ENCODE measurements at places on chromosomes 16 and 17.

DNA sequence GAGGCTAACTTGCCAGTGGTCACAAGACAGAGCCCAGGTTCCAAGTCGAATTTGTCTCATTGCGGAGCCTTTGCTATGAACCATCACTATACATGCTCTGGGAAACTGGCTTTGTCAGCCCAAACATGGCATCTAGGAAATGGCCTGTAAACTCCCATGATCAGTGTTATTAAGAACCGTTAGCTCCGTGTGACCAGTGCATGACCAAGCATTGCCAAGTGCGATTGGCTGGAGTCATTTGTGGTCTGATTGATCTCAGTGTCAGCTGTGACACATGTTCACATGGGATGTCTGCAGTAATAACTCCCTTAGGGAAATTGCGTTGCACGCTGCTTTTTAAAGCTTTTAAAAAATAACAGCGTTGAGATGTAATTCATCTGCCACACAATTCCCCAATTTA is 18.6 kb upstream of the CDH3 start:
- DNase-seq: no peak

GRCh38 chr16:79966226-79966625 is 365.7 kb upstream of the MAF start:
- DNase-seq: no peak

DNA sequence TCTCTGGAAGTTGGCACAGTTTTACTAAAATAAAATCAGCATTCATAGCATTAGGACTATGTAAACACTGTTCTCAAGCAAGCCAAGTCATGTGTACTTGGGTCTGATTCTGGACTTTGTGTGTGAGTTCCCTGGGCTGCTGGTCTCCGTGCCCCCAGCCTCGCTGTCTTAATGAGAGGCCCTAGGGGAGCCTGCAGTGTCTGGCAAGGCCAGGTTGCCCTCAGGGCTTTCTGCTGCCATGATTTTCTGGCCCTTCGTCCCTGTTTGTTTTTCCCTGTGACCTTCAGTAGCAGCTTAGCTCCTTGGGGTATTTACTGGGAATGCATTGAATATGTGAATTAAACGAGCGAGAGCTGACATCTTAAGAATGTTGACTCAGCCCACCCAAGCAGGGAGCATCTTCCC is 161.8 kb downstream of the RPTOR start:
- no peak for DNase-seq

DNA sequence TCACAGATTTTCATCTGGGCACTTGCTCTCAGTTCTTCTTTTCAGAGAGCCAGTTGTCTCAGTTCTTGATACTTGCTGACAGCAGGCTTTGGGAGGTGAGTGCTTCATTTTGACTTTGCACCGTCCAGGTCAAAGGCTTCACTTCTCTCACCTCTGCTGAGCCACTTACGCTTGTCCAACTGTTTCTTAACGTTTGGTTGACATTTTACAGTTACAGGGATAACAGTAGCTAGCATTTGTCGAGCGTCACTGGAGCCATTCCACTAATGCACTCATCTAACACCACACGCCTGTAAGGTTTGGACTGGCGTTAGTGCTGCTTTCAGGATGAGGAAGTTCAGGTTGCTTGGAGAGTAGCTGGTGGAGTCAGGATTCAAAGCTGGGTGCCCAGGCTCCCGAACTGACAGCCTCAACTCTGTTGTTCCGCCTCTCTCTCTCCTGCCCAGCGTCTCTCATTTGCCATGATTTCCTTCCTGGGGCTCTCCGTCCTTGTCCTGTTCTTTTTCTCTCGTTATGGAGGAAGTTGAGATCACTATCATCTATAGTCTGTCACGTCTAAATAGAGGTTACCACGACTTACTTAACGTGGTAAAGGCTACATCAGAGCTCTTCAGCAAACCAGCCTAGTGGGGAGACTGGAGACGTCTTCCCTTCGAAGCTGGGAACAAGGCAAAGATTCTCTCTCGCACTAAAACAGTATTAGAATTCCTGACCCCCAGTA is 220.8 kb downstream of the RPTOR start:
- DNase-seq: no peak

GRCh38 chr16:48541108-48541786 is 68.7 kb downstream of the N4BP1 start:
- DNase-seq: no peak

DNA sequence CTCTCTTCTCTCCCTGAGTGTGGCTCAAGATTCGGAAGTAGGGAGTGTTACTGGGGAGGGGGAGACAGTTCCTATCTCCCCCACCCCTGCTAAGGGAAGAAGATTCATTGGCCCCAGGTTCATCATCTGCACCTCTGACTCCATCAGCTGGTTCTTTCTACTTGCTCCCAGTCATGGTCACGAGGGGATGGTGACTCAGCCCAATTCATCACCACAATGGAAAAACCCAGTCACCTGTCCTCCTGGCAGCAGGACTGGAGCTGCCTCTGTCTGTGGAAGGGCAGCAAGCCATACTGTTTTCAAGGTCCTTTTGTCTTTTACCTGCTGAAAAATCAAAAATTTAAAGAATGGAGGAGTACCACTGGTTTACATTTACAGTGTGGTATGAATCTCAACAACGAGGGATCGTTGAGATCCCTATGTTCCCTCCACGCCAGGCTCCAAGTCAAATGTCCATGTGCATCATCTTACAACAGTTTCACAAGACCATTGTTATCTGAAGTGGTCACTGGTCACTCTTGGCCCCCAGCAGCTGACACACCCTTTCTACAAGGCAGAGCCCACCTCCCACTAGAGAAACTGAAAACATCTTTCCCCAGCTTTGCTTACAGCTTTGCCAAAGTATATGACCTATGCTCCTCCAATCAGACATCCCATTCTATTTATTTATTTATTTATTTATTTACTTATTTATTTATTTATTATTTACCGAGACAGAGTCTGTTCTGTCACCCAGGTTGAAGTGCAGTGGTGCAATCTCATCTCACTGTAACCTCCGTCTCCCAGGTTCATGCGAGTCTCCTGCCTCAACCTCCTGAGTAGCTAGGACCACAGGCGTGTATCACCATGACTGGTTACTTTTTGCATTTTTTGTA is 40.4 kb upstream of the NDRG4 start:
- peak; percentile 19 for DNase-seq

DNA sequence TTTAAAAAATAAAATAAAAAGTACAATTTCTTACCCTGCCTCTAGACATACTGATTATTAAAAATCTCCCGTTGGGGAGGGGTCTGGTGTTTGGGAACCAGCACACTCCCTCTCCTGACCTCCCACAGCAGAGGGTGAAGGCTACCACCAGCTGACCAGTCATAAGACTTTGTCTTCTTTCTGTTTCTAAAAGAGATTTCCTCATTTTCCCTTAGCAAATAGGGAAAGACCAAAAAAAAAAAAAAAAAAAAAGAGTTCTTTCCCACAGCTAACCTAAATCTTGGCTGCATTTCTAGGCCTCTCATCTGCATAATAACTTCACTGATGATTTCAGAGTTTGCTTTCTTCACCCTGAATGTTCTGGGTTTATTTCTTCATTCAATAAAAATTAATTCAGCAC is 30.3 kb downstream of the CDK5RAP3 start:
- no peak for DNase-seq

DNA sequence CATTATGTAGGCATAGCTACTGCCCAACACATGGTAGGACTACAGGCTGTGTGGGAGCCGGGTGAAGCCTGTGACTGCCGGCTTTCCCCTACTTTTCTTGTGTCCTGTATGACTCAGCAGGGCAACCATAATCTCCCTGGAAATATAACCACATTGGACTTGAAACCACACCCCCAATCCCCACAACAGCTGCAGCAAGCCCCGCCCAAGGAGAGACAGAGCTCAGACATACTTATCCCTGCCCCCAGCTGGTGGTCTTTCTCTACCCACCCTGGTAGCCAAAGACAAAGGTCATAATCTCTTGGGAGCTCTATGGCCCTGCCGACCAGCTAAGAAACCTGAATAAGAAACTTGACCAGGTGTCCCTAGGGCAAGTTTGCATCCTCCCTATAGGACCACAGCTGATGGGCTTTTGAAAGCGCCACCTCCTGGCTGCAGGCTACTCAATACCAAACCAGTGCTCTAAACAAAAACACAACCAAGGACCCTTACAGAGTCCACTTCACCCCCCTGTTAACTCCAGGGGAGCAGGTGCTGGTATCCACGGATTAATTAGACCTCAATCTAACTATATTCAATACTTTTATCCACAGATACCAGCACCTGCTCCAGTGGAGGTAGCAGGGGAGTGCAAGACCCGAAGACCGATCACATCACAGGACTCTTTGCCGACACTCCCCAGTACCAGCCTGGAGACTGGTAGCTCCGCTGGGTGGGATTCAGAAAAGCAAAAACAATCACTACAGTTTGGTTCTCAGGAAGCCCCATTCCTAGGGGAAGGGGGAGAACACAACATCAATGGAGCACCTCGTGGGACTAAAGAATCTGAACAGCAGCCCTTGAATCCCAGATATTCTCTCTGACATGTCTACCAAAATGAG is 91.2 kb downstream of the IRX5 start:
- no peak for DNase-seq

DNA sequence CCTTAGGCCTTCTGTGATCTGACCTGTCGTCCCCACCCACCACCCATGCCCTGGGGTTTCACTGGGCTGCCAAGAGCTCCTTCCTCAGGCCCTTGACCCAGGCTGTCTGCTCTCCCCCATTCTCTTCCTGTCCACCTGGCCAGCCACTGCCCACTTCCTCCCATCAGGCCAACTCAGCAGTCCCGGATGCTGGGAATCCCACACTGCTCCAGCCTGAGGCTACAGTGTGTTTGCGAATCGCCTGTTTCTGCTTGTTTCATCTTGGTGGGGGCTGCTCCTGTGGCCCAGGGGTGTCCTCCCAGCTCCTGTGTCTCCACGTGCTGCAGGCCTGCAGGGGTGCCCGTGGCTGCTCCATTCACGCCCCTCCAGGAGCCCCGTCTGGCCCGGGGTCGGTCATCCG is 839 bp upstream of the METRN start:
- no peak for DNase-seq

- no peak for DNase-seq
Observed at GRCh38 chr17:5219536-5219935, 15.1 kb downstream of the SCIMP start.

DNA sequence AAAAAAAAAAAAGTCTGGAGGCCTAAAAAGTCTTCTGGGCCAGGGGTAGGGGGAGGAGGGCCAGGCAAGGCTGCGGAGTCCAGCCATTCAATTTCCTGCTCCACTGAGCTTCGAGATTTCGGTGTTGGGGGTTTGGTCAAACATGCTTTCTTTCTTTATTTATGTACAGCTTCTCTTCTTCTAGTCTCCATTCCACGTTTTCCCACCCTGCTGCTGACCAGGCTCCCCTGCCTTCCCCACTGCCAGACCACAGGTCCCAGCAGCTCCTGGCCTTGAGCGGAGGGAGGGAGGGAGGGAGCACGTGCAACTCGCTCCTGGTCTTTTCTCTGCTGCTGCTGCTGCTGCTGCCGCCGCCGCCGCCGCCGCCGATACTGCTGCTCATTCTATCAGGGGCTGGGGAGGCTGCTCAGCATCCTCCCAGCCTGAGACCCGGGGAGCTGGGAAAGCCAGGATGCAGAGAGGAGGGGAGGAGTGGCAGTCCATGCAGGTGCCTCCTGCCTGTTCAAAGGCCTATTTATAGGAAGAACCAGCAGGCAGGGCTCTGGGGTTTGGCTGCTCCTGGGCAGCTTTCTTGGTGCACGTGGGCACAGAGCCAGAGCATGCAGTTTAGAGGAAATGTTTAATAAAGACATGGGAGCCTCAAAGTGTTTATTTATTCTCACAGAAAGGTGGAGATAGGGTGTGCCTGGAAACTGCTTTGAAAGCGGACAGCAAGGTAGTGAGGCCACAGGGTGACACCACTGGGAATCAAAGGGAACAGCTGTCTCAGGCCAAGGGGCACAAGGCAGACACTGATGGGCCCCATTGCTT is 23.4 kb upstream of the ZFHX3 start:
- no peak for DNase-seq

DNA sequence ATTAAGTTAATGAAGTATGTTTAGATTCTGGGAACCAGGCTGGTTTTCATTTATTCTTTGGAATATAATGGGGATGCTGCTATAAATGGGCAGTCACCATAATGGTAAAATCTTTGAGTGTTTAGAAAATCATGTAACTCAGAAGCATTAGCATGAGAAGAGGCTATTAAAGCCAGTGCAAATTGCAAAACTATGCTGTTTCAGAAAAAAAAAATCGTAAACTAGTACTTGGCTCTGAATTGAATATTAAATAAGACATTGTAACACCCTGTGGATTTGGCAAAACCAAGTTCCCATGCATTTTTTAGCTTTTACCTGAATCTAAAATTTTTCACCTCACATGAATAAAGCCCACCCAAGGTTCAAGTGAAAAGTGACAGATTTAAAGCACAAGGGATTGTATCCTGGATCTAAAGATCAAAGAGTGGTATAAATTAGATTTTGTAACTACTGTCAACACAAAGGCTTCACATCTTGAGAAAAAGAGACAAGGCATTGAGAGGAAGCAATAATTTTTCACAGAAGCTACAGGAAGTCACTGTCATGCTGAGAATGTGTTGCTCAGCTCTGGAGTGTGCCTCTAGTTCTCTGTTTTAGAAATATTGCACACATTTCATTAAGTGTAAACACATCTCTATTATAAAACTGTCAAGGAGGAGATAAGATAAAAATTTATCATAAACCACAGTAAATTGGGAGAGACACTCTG is 142.2 kb downstream of the ABCA8 start:
- no peak for DNase-seq

GRCh38 chr16:27551036-27551435 is 1.1 kb downstream of the KATNIP start:
- no peak for DNase-seq

DNA sequence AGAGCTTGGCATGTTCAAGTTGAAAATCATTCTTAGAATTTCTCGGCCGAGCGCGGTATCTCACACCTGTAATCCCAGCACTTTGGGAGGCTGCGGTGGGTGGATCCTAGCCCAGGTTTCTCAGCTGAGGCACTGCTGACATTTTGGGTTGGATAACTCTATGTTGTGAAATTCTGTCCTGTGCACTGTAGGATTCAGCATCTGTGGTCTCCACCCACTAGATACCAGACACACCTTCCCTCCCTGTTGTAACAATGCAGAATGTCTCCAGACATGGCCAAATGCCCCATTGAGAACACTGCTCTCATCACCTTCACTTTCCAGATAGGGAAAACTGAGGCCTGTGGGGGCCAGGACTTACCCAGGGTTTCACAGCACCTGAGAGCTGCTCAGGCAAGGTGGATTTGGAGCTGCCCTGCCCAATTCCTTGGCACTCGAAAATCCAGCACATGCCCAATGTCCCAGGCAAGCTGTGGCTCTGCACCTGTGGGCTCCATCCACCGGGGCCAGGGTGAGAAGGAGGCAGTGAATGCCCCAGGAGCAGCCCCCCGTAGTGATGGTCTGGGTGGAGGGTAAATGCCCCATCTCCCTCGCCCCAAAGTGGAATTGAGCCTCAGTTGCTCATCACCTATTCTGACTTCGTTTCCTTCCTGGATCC is 20.2 kb upstream of the TVP23A start:
- DNase-seq: no peak
